ENCODE measurements at places on chromosomes 3 and 15.

GRCh38 chr15:64315216-64315615, 40.8 kb downstream of the CSNK1G1 start:
- DNase-seq, result no peak

GRCh38 chr15:79495775-79496174, 63.6 kb downstream of the MINAR1 start:
- no peak for DNase-seq

GRCh38 chr15:41897363-41897799, 3.5 kb upstream of the SPTBN5 start:
- DNase-seq, result no peak

- no peak for DNase-seq
Measured at GRCh38 chr3:72233571-72233970, 448.6 kb upstream of the PROK2 start.

GRCh38 chr3:106421909-106422308, 553.1 kb upstream of the CBLB start:
- no peak for DNase-seq

DNA sequence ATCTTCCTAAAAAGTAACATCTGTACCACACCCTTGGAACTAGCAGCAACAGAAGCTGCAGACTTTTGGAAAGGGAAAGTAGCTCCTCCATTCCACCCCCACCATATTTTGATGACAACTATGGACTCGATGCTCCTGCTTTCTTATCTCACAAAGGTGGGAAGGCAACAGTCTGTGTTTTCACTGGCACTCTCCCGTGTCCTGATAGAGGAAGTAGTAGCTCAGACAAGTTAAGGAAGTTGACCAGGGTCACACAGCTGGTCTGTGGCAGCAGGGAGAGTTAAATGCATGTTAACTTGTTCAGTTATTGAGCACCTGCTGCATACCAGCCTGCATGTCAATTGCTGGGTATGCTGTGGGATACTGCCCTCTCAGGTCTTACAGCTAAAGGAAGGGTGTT, 33.1 kb downstream of the BHLHE40 start:
- no peak for DNase-seq

DNA sequence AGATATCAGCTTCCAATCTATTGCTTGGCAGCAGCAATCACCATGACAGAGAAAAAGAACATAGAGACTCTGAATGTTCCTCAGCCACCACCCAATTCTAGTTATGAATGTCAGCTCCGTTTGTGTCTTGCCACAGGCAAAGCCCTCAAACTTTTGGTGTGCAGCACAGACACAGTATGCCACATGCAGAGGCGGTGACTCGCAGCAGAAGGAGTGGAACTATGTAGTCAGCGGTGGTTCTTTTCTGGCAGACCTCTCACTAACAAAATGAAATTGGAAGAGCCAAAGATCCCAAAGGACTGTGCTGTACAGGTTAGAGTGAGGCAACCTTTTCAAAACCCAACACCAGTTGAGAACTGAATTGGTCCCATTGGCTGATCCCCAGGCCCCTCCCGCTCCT, 220.9 kb downstream of the SLC9A9 start:
- no peak for DNase-seq

DNA sequence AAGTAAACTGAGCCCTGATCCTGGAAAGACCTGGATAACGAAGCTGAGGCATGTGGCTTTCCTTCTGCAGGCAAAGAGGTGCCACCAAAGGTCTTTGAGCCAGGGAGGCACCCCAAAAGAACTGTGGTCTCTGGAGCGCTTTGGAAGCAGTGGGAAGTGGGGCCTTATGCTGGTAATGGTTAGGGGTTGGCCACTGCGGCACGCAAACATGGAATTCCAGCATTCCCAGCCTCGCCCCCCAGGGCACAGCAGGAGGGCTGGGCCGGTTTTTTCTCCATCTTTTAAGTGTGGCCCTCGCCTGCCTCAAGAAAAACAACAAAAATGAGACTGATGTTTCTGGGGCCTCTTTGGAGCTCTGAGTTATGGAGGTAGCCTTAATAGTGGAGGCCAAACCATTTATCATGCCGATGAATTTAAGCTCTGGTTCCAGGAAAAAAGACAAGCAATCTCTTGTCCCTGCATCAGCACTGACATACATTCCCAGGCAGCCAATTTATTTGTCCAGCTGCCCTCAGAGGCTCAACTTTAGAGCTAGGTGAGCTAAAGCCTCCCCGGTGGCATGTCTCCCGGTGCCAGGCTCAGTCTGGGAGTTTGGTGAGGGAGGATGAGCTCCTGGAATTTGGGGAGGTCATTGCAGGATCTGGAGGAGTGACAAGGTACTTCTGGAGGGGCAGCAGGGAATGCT, 109.0 kb downstream of the TLE3 start:
- DNase-seq, result no peak

- no peak for DNase-seq
Measured at GRCh38 chr3:196620161-196620604, 19.3 kb upstream of the NRROS start.

DNA sequence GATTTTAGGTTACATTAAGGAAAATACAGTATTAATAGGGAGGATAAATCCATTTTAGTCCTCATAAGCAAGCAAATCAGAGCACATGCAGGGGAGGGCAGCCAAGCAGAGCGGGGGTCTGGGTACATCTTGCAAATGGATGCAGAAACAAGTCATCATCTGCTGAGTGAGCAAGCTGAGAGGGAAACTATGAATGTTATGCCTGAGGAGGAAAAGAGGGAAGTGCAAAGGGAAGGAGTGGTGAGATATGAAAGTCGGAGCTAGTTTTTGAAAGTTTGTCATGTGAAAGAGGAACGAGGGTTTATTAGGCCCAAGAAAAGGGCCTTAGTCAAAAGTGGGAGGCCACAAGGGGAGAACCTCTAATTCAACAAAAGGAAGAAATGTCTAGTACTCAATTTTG, 15.4 kb downstream of the PTX3 start:
- no peak for DNase-seq

DNA sequence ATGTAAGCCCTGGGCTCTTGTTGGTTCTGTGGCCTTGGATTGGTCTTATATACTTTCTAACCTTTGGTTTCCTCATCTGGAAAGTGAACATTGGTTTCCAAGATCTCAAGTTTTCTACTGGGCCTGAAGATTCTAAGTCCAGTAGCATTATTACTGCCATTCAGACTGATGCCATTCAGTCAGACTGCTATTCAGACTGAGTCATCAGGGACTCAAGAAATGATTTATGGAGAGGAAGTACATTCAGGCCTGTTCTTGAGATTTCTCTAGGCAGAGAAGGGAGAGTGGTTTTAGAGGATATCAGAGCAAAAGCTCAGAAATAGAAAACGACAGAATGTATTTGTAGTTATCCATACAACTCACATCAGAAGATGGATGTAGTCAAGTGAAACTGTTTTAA, 557.2 kb downstream of the NR2F2 start:
- no peak for DNase-seq

- DNase-seq, result peak; percentile 0
Measured at GRCh38 chr3:188647237-188647636, 493.3 kb downstream of the LPP start.

DNA sequence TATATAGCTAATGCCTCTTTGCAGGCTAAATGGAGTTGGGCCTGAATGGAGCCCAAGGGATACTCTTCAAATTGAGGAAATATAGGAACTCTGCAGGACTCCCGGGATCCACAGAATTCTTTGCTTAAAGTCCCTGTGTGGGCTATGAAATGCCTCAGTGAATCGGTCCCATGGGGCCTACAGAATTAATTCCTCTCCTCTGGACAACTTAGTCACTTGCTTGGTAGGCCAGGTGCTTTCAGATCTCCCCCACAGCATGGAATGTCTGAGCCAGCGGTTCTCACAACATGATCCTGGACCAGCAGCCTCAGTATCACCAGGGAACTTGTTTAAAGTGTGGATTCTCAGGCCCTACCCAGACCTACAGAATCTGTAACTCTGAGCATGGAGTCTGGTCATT, 15.1 kb upstream of the PRICKLE2 start:
- DNase-seq, result no peak

GRCh38 chr3:59339818-59340217, 290.0 kb upstream of the CFAP20DC start:
- DNase-seq, result no peak

DNA sequence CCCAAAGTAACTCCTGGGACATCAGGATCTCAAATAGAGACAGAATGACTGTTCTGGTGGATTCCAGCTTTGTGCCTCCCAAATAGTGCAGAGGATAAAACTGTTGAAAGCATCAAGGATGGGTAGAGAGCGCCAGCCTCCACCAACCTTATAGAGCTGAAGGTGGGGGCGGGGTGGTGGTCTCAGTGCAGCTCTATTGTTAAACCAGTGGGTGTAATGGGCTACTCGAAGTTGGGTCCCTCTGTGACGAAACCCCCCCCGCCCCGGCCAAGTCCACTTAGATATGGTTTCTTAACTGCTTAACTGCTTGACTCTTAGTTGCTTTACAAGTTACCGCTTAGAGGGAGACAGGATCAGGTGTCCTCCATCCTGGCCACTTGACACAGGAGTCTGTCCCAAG, 22.7 kb downstream of the DHX30 start:
- DNase-seq, result no peak

DNA sequence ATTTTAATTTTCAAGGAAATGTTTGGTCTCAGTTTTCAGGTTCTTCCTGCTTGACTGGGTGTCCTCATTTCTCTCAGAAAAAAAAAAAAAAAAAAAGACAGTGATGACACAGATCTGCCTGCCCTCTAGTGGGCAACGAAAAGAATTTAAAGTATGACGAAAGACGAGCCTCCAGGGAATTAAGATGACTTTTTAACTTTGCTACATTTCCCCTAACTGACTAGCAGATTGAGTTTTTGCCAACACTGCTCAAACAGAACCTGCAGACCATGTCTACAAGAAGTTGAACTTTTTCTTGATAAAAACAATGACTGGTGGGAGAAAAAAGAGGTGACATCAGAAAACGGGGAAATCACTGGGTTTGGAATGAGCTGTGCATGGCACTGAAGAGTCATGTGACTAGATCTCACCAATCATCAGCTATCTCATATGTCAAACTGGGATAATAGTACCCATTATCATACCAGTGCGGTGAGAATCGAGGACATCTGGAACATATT, 40.8 kb downstream of the EOMES start:
- DNase-seq, result no peak

DNA sequence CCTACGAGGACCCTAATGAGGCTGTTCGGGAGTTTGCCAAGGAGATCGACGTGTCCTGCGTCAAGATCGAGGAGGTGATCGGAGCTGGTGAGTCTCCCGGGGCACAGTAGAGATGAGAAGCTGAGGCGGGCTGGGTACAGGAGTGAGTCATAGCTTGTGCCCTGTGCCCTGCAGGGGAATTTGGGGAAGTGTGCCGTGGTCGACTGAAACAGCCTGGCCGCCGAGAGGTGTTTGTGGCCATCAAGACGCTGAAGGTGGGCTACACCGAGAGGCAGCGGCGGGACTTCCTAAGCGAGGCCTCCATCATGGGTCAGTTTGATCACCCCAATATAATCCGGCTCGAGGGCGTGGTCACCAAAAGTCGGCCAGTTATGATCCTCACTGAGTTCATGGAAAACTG, 17.9 kb downstream of the EPHB3 start:
- DNase-seq, result no peak

- DNase-seq, result no peak
Measured at GRCh38 chr3:162534431-162534830, 1037.8 kb downstream of the OTOL1 start.

- no peak for DNase-seq
Measured at GRCh38 chr3:136247436-136247835, 2.7 kb upstream of the PCCB start.

- no peak for DNase-seq
Measured at GRCh38 chr3:195036574-195036973, 234.4 kb downstream of the XXYLT1 start.
